CD4-positive, alpha-beta T cell treated with Interleukin-17A for 4 hours (primary cell): ENCODE measurements at places on chromosomes 4 and X.

GRCh38 chr4:101938836-101939235, 148.3 kb downstream of the BANK1 start:
- no peak for DNase-seq

- DNase-seq, result no peak
Observed at GRCh38 chrX:118565853-118566252, 70.2 kb downstream of the DOCK11 start.

GRCh38 chr4:169902658-169903345, 123.4 kb downstream of the MFAP3L start:
- DNase-seq, result no peak

GRCh38 chr4:6944301-6945051, 34.9 kb downstream of the TBC1D14 start:
- no peak for DNase-seq

DNA sequence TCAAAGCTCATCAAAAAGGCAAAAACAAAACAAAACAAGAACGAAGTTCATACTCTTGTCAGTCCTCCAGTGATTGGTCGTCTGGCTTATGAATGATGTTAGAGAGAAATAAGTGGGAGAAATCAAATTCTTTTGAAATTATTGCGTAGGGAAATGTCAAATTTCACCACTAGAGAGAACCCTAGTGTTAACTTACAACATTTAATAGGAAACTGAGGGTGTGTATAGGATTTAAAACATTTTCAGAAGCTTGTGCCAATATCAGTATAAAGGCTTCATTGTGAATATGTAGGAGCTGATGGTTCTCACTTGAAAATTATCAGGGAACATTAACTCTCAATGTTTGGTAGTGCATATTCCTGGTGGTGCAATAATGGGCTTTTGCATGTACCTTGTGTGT, 17.4 kb downstream of the ADH6 start:
- DNase-seq, result no peak

DNA sequence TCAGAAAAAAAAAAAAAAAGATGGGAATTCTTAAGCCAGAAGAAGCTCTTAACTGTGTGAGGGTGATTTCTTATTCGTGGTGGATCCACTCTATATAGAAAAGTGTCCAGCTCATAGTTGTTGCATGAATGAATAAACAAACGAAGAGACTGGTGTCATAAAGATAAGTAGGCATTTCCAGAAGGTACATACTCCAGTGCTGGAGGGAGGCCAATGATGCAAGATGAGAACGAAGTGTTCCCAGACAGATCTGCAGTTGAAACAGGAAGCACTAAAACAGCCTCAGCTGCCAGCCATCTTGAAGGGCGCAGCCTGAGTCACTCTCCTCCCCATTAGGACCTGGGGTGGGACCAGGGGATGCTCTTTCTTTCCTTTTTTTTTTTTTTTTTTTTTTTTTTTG, 47.4 kb upstream of the HOPX start:
- DNase-seq, result no peak

GRCh38 chrX:39645178-39645895, 452.4 kb downstream of the BCOR start:
- DNase-seq, result peak; percentile 12

GRCh38 chr4:165207016-165207430, 338 bp upstream of the KLHL2 start:
- DNase-seq, result no peak

DNA sequence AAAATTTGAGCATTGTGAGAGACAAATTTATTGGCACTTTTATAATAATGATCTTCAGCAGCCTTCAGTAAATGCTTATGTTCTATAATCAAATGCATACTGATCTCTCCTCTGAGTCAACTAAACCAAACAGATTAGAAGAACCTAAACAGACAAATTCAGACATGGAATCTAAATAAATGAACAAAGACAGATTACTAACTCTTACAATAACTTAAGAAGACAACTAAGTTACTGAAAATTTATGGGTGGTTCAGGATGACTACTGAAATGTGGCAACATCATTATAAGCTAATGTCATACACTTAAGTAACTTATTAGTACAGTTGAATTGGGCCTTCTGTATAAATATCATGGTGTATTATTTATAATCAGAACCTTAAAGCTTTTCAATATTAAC, 127.3 kb downstream of the NEK1 start:
- DNase-seq, result no peak

- DNase-seq, result no peak
Observed at GRCh38 chrX:23885803-23886202, 21.9 kb downstream of the APOO start.

- DNase-seq, result no peak
Observed at GRCh38 chr4:154958621-154959358, 177.7 kb downstream of the RBM46 start.

DNA sequence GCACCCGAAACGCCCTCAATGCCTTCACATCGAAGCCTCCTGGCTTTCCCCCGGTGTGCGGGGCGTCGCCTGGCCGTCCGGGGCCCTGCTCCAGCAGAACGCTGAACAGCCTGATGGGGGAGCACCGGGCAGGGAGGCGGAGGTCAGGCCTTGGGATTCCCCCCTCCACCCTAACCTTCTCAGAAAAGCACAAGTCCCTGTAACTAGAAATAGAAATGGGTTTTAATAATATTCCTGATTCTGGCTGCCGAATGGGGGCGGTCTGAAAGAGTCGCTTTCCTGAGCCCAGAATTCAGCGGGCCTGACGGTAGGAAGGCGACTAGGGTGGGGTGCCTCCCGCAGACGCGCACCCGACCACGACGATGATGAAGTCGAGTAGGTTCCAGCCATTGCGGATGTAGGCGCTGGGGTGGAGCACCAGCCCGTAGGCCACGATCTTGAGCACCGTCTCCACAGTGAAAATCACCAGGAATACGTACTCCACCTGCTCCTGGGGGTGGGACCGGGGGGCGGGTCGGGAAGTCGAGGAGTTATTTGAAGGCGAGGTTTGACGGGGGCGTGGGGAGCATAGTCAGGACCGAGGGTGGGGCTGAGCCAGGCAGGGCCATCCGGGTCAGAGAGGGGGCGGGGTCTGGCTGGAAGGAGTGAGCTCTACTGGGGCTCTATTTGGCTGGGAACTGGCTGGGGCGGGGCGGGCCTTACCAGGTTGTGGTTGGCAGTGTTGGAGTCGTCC, 2.5 kb downstream of the CACNA1F start:
- peak; percentile 72 for DNase-seq
